ENCODE measurements at places on chromosomes 4 and X.

GRCh38 chr4:5815641-5816040 is 77.2 kb downstream of the CRMP1 start:
- no peak for DNase-seq

- no peak for DNase-seq
These were observed 16.3 kb downstream of the PJA1 start for GRCh38 chrX:69148946-69149345.

- DNase-seq: no peak
These were observed at the start of gene SRPX2 for GRCh38 chrX:100643956-100644860. Gene SRPX2 (plus strand): TSS chrX:100644199. CDS start chrX:100646323, 2,124 bp downstream.

DNA sequence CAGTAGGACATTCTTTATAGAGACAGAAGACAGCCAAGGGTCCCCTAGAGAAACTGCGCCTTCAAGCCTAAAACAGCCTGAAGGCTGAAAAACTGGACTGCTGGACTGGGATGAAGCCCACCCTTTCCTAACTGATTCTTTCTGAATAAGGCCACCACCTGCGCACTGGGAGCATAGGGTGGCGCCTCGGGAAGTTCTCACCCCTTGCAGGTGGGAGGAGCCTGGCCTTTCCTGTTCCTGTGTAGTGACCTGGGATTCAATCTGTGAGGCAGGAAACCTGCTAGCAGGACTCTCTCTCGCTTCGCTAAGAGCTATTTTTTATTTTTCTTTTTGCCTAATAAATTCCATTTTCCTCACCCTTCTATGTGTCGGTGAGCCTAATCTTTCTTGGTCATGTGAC is 61.8 kb upstream of the KLHL13 start:
- no peak for DNase-seq

DNA sequence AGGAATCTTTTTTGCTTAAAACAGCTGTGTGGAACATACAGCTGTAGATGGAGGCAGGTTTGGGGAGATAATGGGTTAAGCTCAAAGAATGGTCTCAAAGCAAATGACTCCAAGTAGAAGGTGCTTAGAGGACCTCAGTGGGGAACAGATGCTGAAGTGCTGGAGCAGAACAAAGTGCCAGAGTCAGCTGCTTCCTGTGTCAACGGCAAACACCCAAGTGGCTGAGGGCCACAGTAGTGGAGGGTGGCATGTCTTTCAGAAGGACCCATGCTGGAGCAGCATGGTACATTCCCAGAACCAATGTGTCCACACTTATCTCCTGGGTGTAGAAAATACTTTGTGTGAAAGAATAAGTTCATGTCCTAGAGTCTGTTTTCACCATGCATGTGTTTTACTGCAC is 197.5 kb downstream of the CCNG2 start:
- no peak for DNase-seq

DNA sequence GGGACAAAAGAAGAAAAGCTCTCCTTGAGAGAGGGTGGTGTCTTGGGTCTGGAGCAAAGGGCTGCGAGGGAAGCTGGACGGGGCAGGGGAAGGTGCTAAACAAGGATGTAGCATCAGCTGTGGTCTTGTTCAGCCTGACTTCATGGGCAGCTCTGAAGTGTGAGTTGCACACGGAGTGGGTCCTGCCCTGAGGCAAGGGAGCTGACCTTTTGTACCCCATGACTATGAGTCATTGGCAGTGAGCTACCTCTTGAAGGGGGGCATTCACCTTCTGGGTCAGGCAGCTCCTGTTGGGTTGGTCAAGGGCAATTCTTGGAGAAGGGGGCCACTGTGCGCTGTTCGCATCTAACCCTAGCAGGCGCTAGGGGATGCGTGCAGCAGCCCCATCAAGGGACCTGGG is 151.8 kb downstream of the SMIM20 start:
- DNase-seq: no peak

- no peak for DNase-seq
These were observed 95.1 kb upstream of the LIMCH1 start for GRCh38 chr4:41442810-41443209.

DNA sequence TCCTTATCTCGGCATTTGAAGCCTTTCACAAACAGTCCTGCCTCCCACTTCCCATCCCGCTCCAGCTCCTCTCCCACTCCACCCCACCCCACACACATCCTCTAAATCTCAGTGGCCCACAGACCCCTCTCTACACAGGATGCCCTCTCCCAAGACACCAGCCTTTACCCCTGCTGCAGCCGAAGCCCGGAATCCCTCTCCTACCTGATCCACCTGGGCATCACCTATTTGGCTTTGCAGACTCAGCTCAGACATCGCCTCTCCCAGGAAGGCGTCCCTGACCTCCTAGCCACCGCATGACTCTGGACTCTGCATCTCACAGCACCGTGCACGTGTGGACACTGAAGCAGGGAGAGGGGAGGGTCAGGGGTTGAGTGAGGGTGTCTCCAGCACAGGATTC is 11.5 kb downstream of the PPP2R2C start:
- DNase-seq: no peak

DNA sequence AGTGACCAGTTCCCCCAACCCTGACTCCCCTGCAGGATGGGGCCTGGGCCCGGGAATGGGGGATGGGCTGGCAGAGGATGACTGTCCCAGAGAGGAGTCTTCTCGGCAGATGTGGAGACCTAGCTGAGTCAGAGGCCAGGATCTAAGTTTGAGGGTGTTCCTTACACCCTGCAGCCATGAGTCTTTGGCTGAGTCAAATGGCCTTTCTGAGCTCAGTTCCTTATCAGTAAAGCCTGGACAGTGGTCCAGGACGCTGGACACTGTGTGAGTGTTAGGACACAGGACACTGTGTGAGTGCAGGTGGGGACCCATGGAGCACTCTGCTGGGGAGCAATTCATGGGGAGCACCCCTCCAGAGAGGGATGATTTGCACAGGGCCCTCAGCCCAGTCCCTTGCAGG is 5.0 kb downstream of the IL9R start:
- DNase-seq: no peak

- peak; percentile 0 for DNase-seq
These were observed 100.8 kb downstream of the SPIN4 start for GRCh38 chrX:63250253-63250868.

DNA sequence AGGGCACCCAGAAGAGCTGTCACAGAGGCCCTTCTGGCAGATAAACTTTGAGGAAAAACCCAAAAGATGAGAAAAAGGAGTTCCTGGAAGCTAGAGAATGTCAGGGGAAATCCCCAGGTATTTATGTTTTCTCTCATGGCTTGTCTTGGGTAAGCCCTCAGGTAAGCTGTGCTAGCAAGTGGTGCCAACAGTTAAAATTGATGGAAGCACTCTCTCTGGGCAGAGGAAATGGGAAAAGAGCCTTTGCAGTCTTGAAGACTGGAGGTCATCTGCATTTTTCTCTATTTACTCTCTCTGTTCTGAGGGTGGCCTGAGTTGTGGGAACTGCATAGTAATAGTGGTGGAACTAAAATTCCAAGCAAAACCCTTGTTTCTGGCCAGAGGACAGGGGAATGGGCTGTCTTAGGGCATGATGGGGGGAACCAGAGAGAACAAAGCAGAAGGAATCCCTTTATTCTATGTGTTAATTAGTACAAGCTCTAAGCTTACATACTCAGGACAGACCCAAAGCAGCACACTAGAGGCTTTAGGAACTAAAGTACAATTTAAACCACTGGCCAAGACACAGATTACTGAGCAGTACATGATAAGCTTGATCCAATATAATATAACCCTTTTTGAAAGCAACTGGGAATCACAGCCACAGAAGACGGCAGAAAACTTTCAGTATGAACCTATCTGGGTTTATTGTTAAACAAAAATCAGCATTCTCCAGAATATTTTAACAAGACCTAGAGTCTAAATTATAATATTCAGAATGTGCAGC is 53.3 kb upstream of the SLC10A4 start:
- DNase-seq: no peak

DNA sequence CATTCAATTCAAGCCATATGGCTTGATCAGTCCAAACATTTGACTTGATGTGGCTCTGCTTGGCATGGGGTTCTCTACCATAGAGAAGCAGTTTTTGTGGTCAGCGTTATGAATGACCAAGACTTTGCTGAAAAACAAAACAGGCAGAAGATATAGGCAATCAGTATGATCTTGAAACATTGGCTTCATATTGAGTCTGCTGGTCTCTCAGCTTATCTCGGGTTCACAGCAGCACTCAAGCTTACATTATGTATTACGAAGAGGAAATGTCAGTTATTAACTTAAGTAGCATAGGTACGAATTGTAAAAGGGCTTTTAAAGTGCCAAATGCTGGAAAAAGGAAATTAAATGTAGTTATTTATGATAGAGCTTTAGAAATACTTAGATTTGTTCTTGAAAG is 99.0 kb downstream of the AFF2 start:
- no peak for DNase-seq

DNA sequence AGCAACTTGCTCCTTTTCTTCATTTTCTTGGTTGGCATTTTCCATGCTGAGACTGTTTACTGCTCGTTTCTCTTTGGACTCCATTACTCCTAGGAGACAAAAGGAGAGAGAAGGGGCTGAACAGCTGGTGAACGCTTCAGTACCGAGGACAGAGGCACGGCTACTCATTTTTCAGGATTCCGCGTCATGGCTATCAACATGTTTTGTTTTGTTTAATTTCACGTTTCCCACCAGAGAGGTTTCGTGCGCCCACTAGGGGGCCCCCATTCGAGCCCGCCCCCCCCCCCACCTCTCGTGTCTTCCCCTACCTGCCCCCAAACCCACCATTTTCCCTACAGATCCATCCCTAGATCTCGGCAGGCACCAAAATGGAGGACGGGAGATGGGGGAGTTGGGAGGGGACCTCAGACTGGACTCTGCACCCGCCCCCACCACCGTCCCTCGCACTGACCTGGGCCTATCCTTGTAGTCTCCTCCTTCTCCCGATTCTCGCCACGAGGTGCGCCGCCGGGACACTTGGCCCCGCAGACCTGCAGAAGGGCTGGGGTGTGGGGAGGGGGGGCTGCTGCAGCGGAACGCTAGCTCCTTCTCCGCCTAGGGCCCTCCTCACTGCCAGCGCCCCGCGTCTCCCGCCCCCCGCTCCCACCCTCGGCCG is 653 bp downstream of the BEX1 start:
- no peak for DNase-seq

GRCh38 chr4:15024386-15024785 is 22.1 kb downstream of the CPEB2 start:
- DNase-seq: no peak

DNA sequence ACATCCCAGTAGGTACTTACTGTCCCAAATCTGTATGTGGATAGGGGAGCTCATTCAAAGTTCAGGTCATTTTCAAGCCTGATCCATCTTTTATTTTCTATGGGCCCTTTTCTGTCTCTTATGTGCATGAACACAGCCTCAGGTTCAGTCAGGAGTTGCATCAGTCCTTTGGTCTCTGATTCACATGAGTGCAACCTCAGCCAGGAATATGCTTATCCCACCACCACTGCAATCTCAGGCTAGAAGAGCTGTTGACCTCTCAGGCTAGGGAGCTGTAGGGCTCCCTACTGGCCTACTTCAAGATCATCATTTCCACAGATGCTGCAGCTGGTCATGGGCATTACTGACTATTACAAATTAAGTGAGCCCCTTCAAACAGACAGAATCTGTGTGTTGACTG is 27.2 kb downstream of the AASDH start:
- DNase-seq: no peak

- no peak for DNase-seq
These were observed 382.9 kb downstream of the INPP4B start for GRCh38 chr4:142463206-142463605.

GRCh38 chr4:173121076-173121561 is 47.5 kb upstream of the GALNT7 start:
- no peak for DNase-seq

GRCh38 chr4:73593631-73594241 is 26.5 kb downstream of the RASSF6 start:
- no peak for DNase-seq

GRCh38 chrX:2871831-2872230 is 43.1 kb downstream of the GYG2 start:
- no peak for DNase-seq

GRCh38 chr4:76729460-76729859 is 168.5 kb downstream of the SOWAHB start:
- no peak for DNase-seq

- DNase-seq: no peak
These were observed 48.5 kb upstream of the AGA start for GRCh38 chr4:177490769-177491168.

GRCh38 chr4:2963966-2964471 is 648 bp downstream of the GRK4 start:
- no peak for DNase-seq

GRCh38 chr4:154985673-154986072 is 204.6 kb downstream of the RBM46 start:
- DNase-seq: no peak

- peak; percentile 77 for DNase-seq
These were observed at the start of gene PRMT9 for GRCh38 chr4:147683717-147684700. Gene PRMT9 (minus strand): TSS chr4:147684163. CDS start chr4:147683987, 176 bp downstream.

GRCh38 chrX:13750204-13750603 is 15.7 kb downstream of the OFD1 start:
- DNase-seq: no peak

- no peak for DNase-seq
These were observed 74.0 kb upstream of the PRSS48 start for GRCh38 chr4:151202851-151203455.

DNA sequence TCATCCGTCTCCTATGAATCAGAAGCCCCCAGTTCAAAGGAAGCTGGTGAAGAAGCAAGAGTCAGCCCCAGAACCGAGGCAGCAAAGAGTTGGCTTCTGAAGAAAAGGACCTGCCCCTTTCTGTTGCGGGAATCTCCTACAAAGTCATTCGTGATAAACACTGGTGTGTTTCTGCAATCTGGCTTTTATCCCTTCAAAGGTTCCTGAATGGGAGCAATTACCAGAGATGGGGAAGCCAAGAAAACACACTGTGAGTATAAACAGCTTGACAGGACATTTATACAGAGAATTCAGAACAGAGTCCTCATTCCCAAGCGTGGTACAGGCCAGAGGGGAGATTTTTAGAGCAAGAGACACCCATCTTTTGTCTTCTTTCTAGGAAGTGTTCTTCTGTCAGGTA is 226.8 kb upstream of the LNX1 start:
- no peak for DNase-seq

DNA sequence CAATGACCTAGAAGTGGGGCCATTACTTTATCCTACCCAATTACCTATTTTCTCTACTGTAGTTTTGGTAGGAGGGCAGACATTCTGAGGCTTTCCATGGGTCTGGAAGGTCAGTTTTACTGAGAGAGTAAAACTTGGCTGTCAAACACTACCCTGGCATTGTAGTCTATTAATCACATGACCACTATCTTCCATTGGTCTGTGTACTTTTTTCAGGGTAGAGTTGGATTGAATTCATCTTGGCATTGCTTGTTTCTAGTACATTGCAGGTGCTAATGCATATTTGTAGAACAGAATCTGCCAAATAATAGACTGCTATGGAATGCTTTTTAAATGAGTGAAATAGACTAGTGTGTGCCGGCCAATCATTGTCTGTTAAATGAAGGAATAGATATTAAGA is 271.9 kb downstream of the STIM2 start:
- no peak for DNase-seq
